Activated CD8-positive, alpha-beta memory T cell treated with anti-CD3 and anti-CD28 coated beads for 1 hour (primary cell): ENCODE measurements at places on chromosomes 1 and 21.

GRCh38 chr1:167678422-167678821, 43.4 kb upstream of the MPZL1 start:
- DNase-seq, result no peak

DNA sequence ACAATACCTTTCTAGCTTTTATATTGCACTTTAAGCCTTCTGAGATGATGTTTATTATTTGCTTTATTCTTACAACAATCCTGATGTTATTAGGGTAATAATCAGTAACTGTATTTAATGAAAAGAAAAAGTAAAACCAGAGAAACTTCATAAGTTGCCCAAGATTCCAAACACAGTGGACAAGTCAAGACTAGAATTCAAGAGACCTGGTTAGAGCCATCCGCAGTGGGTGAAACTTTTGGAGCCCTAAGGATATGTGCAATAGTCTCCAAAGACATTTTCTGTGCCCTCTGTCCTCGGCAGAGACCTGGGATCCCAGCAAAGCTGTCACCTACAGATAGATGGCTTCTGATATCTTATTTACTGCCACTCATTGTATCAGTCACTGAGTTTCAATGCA, 106.8 kb upstream of the DPT start:
- DNase-seq, result no peak

GRCh38 chr1:37085393-37085792, 51.1 kb upstream of the GRIK3 start:
- no peak for DNase-seq

- DNase-seq, result peak; percentile 42
Measured at GRCh38 chr1:34786521-34787325, 5.7 kb downstream of the GJB3 start.

- no peak for DNase-seq
Measured at GRCh38 chr1:217871955-217872354, 240.8 kb downstream of the SPATA17 start.

DNA sequence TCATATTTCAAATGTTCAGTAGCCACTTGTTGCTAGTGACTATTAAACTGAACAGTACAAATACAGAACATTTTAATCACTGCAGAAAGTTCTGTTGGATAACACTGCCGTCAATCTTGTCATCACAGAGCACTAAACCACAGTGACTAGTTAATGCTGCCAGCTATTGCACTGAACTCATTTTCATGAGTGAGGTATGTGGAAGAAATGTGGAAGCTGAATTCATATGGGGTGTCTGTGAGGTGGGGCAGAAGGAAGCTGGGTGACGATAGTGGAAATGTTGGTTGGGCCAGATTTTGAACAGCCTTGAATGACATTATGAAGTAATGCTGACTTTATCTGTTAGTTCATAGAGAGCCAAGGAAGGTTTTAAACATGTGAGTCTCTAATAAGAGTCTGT, 49.6 kb downstream of the OSBPL9 start:
- DNase-seq, result no peak

DNA sequence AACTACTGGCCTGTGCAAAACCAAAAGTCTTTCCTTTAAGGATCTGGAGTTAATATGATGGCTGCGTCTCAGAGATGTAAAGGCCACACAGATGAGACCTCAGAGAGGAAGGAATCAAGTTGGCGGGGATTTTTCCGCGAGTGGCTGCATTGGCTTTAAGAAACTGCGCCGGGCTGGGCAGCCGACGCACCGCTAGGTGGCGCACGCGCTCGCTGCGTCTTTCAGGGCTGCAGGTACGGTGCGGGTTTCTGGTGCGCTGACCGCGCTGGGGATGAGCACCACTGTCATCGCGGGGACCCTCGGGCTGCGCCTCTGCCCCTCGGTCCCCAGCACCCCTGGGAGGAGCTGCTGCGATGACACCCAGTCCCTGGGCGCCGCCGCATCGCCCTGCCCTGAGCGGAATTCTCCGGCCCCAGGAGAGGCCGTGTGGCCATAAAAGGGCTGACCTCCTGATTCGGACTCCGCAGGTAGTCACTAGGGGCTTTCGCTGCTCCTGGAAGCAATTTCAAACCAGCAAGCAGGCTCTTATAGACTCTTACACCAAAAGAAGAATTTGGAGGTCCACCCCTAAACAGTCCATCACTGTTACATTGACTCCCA, 241.0 kb downstream of the KCNJ6 start:
- DNase-seq, result peak; percentile 5

GRCh38 chr1:247204177-247204647, 32.4 kb upstream of the ZNF124 start:
- DNase-seq, result no peak

DNA sequence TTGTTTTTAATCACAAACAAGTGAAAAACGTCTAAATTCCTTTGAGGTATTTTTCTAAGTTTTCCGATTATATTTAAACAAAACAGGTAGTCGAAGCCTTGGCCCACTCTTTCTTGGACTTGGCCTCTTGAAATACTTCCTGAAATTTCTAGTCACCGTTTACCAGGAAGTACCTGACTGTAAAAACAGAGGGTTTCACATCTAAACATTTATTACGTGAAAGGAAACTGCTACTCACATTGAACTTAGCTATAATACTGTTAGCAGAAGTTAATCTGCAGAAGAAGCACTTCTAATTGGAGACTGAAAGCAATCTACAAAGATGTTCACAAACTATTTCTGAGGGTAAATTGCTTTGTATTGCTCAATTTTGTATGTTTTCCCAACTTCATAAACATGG, 526.0 kb upstream of the ADGRL4 start:
- DNase-seq, result no peak

DNA sequence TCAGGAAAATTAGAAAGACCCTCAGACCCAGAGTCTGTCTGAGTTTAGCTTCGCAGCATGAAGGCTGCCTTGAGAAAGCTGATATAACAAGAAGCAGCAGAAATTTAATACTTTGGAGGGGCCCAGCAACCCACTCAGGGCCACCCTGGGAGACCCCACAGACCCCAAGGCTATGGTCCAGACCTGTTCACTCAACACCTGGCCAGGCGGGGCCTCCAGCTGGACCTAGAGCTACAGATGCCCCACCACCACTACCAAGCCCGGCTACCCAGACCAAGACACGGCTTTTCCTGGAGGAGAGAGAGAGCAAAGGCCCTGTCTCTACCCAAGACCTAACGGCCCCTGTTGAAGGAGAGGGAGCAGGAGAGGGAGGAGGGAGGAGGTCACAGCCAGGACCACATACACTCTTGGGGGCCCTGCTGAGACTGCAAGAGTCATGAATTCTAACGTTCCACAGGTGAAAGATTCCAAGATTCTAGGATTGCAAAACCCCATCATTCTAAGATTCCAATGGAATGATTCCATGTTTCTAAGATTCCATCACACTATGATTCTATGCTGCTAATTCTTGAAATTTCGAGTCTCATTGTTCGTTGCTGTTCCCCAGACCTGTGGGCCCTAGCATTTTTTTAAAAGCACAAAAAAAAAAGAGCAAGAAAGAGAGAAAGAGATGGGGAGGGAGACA, 53.2 kb downstream of the LACTBL1 start:
- no peak for DNase-seq

DNA sequence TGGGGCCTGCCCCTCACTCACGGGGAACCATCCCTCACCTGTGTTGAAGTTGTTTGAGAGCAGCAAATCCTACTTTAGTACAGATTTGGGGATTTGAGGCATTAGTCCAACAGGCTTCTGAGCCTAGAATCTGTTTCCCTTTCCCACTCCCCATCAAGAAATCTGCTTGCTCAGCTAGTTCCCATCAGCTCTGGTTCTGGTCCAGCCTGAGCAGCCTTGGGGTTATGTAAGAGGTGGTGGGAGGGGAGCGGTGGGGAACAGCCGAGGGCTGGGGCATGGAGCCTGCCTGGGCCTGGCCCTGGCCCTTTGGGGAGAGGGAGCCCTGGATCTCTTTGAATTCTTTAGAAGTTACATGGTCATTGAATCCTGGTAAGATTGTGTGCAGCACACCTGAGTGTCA, 4.1 kb downstream of the GSTM5 start:
- no peak for DNase-seq

DNA sequence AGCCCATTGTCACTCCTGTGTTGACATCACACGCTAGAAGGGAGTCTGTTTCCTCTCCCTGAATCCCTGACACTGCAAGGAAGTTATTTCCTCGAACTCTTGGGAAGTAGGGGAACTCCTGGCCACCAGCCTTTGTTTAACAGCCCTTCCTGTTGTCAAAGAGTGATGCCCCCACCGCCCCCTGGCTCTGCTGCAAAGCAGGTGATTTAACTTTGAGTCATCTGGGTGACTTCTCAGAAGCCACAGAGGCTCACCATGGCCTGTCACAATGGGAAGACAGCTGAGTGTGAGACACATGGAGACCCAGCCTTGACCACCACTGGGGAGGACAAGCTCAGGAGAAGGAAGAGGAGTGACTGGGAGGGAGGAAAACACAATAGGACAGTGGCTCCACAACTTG, 182.8 kb downstream of the PSMG1 start:
- DNase-seq, result no peak

DNA sequence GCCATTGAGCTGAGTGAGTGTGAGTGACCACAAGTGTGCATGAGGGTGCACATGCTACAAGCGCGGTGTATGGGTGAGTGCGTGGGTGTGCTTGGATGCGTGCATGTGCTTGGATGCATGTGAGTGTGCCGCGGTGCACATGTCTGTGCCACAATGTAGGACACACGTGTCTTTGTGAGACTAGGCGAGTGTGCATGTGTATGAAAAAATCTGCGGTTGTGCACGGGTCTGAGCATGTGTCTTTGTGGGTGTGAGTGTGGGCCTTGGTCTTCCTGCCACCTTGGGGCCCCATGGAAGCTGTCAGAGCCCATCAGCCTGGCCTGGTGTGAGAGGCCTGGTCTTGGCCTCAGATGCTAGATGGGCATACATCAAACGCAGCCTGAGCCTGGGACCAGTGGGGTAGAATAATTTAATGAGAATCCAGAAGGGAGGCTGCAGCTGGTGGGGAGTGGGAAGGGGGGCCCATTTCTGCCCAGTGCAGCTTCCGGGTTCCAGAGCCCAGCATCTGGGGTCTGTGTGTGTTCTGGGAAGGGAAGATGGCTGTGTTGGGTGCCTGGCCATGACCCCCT, 103.9 kb upstream of the SLC2A1 start:
- no peak for DNase-seq

GRCh38 chr1:64896551-64896950, 69.8 kb downstream of the JAK1 start:
- DNase-seq, result no peak

DNA sequence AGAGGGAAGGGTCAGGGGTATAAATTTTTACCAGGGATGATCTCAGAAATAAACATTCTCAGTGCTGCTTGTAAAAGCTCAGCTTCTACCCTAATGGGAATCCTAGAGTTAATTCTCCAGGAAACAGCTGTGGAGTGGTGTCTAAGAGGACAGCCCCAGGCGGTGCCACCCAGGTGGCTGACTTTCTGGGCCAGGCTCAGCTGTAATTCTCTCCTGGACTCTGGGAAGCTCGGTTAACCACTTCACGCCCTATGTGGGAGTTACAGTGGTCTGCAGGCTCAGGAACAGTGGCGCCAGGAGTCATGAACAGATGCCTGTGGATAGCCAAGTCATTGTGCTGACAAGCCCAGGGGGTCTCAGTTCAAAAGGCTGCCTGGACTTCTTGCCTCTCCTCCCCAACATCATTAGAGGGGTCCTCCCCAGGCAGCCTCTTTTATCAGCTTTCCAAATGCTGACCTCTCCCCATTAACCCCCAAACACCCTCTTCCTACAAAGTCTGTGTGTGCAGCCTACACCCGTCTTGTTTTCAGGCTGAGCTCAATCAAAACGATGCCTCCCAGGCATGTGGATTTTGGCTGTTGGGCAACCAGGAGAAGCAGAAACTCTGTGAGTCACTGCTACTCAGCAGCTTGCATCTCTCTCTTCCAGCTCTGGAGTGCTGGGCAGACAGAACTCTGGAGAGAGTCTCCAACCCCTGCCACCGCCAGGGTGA, 1.2 kb downstream of the HHIPL2 start:
- DNase-seq, result no peak

GRCh38 chr21:44408226-44408625, 47.1 kb upstream of the LRRC3 start:
- no peak for DNase-seq

GRCh38 chr1:33161061-33161681, 20.7 kb downstream of the TRIM62 start:
- DNase-seq, result no peak

GRCh38 chr1:232145768-232146167, 484.2 kb downstream of the SIPA1L2 start:
- no peak for DNase-seq

GRCh38 chr1:168218658-168219057, 7.1 kb upstream of the SFT2D2 start:
- DNase-seq, result no peak

GRCh38 chr1:150620919-150621318, 8.5 kb downstream of the ENSA start:
- no peak for DNase-seq

DNA sequence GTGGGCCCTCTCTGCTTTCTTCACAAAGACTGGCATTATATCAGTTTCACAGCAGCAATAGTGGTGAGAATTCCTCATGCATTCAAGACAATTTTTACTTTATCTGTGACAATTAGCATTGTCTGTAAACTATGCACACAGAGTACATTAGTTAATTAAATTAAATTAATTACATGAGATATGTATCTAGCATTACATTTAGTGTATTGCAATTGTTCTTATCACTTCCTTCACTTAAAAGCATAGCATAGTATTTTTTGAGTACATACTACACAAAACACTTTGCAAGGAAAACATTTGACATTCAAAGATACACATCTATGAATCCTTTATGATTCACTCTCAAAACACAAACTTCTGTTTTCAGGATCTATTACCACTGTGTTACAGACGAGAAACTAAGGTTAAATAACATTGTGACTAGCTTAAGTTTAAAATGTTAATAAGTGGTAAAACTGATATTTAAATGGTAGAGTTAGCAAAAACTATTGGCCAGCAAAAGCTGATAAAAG, 1542.6 kb downstream of the PLA2G4A start:
- DNase-seq, result no peak

DNA sequence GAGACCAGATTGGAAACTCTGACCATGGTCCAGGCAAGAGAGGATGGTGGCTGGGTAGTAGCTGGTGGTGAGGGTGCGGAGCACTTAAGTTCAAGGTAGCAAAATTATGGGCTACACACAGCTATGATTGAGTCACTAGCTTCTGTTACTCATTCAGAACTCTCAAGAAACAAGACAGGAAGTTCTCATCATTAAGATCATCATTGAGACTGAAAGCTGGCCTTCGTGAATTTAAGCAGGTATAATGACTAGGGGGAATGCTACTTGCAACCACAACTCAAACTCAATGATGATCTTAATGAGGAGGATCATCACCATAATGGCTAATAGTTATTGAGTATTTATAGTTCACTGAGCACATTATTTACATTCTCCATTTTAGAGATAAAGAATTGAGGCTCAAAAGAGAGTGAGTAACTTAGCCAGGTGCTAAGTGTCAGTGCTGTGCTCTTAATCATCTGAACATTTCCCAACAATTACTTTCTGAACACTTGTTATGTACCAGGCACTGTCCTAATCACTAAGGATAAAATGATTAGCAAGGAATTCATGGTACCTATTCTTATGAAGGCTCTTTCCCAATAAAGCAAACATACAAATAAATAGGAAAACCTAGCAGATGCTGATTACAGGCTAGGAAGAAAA, 286.3 kb upstream of the C1orf105 start:
- DNase-seq, result no peak

DNA sequence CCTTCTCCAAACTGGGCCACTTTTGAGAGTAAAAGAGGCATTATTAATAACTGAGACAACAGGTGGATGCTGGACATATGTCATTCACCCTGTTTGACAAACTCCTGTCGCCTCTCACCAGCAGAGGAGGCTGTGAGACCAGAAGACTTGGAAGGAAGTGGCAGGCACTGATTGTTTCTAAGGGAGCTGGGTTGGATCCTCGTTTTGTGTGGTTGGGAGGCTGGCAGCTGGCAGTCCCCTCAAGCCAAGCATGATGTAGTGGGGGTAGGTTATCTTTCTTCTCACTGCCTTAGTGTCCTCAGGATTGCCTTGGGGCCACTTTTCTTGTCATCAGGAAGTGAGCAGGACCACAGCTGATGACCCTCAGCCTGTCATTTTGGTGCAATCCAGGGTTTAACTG, 86.5 kb upstream of the KCNJ15 start:
- no peak for DNase-seq
